Liver (tissue), 10 donors: ENCODE measurements at places on chromosomes 6 and 20. TPM values are rescaled to one million over a fixed set of nuclear protein-coding genes. Genes with fewer than 3 reads are reported as not detected.

FAM184A gene
- 1.0 TPM for total RNA-seq

RSPH9 gene
- total RNA-seq: 0.19 TPM

RAET1L gene
- not detected for total RNA-seq

GRCh38 chr20:57008217-57008616, 258.2 kb downstream of the BMP7 start:
- DNase-seq: no peak
